ENCODE measurements at places on chromosomes 2 and 18.

- no peak for DNase-seq
Measured at GRCh38 chr18:58135183-58135641, 91.2 kb downstream of the NEDD4L start.

- DNase-seq: peak; percentile 66
Measured at GRCh38 chr2:168773719-168774521, 28.5 kb upstream of the NOSTRIN start.

- DNase-seq: no peak
Measured at GRCh38 chr2:33644215-33644614, 45.1 kb upstream of the FAM98A start.

- DNase-seq: no peak
Measured at GRCh38 chr2:641164-641871, 35.9 kb downstream of the TMEM18 start.

GRCh38 chr2:205494537-205495235 is 187.6 kb upstream of the NRP2 start:
- no peak for DNase-seq

DNA sequence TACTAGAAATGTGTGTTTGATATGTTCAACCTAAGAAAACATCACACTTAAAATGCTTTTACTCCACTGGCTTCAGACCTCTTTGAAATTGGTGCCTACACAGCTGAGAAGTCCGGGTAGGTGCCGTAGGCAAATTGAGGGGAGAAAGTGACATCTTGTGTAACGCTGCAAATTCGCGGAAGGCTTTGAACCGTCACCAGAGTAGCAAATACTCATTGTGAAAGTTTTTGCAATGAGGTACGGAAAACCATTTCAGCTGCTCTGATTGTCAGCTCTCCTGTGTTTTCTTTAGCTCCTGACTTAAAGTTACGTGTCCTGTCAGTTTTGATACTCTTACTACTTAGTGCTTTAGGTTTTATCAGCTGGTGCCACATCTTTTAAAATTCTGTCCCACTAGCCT is 224.5 kb downstream of the FAM210A start:
- DNase-seq: no peak

GRCh38 chr18:79971986-79972385 is 7.5 kb downstream of the HSBP1L1 start:
- DNase-seq: no peak

DNA sequence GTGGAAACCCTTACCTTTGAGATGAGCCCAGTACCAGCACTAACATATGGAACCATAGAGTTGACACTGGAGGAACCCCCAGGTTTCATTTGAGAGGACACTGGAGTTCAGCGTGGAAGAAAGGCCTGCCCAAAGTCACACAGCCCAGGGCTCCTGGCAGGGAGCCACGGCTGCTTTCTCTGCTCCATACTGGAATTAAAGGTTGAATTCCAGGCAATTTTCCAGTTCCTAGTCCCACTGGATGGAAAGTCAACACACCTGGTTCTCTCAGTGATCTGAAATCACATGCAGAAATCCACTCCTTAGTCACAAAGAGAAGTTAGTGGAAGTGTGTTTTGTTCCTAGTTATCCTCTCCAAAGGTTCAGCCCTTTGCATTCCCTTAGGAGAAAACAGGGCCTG is 336.1 kb upstream of the SKOR2 start:
- DNase-seq: no peak
